A549 treated with GW870086 at 1 μM for 4 hours (cell line): ENCODE measurements at places on chromosomes 16 and 17. TPM values are rescaled to one million over a fixed set of nuclear protein-coding genes. Genes with fewer than 3 reads are reported as not detected.

Gene TPSD1
- total RNA-seq, result 0.15 TPM in 1 of 5 replicates, not detected in the others

Gene DHX38
- 46.6 to 52.8 TPM (median 48.9 TPM) in 5 replicates for total RNA-seq

Gene TMEM220
- 2.8 to 4.2 TPM (median 3.1 TPM) in 5 replicates for total RNA-seq

Gene NPIPB13
- 0.86 to 3.0 TPM (median 2.1 TPM) in 5 replicates for total RNA-seq

Gene ADPRM
- total RNA-seq, result 7.1 to 9.5 TPM (median 9.2 TPM) in 5 replicates

Gene CTRL
- 1.0 to 2.1 TPM (median 1.7 TPM) in 5 replicates for total RNA-seq

Gene KCNH4
- 0.25 to 0.39 TPM (median 0.29 TPM) in 5 replicates for total RNA-seq

Gene EPN3
- total RNA-seq, result 0.17 to 0.78 TPM (median 0.23 TPM) in 5 replicates

Gene STX1B
- 1.5 to 2.2 TPM (median 2.0 TPM) in 5 replicates for total RNA-seq

Gene CIITA
- 0.05 to 0.17 TPM (median 0.08 TPM) in 5 replicates for total RNA-seq

Gene NECAB2
- 1.9 to 2.9 TPM (median 2.4 TPM) in 5 replicates for total RNA-seq

Gene STAT3
- 69.4 to 84.9 TPM (median 81.2 TPM) in 5 replicates for total RNA-seq

Gene CACNG3
- not detected in 5 replicates for total RNA-seq

Gene DPEP2NB
- total RNA-seq, result not detected in 5 replicates

Gene CA7
- not detected in 5 replicates for total RNA-seq

Gene RHBDL3
- total RNA-seq, result 3.3 to 5.5 TPM (median 4.9 TPM) in 5 replicates

Gene GGT6
- total RNA-seq, result not detected in 5 replicates

Gene TMUB2
- 35.6 to 45.7 TPM (median 42.6 TPM) in 5 replicates for total RNA-seq

Gene ZNF598
- total RNA-seq, result 43.7 to 60.1 TPM (median 56.5 TPM) in 5 replicates

Gene DNAAF1
- total RNA-seq, result 0.21 to 0.47 TPM (median 0.43 TPM) in 5 replicates

Gene SKAP1
- not detected in 5 replicates for total RNA-seq

Gene CCL14
- not detected in 5 replicates for total RNA-seq

Gene HIGD1B
- total RNA-seq, result not detected in 5 replicates

Gene NUBP2
- 59.4 to 85.3 TPM (median 79.7 TPM) in 5 replicates for total RNA-seq
